ENCODE measurements at places on chromosomes 4 and X.

DNA sequence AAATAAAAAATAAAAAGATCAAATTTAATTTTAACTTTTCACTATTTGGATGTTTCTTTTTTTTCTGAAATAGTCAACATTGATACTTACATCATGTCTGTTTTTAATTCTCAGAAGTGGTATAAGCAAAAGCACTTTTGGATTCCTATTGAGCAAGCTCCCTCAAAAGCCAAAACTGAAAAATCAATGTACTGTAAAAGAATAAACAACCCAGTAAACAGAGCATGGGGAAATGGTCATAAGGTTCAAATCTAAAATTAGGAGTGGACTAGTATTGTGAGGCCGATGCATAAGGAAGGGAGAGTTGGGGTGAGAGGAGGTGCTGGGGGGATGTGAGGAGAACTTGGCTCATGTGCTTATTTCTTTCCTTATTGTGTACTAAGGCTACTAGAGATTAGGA is 37.9 kb downstream of the NUDT6 start:
- no peak for DNase-seq

GRCh38 chrX:19005909-19006308 is 22.0 kb upstream of the PHKA2 start:
- DNase-seq = no peak

GRCh38 chrX:65985922-65986588 is 53.8 kb downstream of the VSIG4 start:
- DNase-seq = peak; percentile 82

DNA sequence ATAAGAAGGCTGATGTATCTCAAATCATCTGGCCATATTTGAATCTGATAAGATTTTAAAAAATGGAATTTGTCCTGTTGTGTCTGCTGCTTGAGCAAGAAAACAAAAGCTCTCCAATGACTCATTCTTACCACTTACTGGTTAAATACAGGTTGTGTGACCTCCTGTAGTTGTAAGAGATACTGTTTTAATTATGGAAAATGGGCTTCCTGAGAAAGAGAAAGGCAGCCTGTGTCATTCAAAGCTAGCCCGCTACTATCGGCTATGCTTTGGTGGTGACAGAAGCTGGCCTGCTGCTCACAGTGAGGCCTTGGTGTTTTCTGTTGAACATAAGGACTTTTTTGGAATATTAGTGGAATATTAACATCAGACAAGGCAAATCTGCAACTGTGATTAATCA is 1722.1 kb upstream of the PCDH10 start:
- no peak for DNase-seq

GRCh38 chrX:54964766-54965497 is 29.1 kb downstream of the PFKFB1 start:
- DNase-seq = no peak

- no peak for DNase-seq
Measured at GRCh38 chr4:56462157-56462556, 5.3 kb upstream of the SRP72 start.

- no peak for DNase-seq
Measured at GRCh38 chr4:99002279-99002678, 6.8 kb downstream of the METAP1 start.

GRCh38 chr4:134518574-134519217 is 317.1 kb upstream of the PABPC4L start:
- DNase-seq = no peak

DNA sequence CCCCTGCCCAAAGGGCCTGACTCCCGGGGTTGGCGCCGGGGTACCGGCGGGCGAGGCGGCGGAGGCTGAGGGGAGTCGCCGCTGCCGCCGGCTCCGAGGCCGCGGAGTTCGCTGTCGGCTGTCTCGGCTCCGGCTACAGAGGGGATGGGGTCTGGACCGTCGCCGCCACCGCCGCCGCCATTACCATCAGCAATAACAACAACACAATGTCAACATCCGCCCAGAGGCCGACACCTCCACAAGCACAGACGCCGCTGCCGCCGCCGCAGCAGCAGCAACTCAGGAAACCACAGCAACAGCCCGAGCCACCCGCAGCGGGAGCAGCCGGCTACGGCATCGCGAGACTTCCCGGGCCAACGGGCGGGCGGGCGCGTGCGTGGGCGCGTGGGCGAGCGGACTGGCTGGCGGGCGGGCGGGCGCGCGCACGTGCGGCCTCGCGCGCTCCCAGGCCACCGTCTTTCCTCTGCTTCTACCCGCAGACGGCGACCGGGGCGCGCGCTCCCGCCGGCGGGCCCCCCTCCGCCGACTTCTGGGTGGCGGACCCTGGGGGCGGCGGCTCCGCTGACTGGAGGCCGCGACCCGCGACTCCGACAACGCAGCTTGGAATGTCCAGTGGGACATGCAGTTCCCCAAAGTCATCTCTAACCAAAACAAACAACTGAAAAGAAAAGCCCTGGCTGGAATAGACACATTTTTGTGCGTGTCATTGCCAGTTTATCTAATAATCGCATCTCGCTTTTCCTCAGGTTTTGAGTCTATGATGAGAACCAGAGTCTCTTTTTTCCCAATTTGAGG is at the start of gene CHIC2:
TSS of gene CHIC2 (minus strand) at position 289 of the 795 bp plus-strand sequence. CDS start 305 bp downstream, outside the sequence.
- peak; percentile 99 for DNase-seq

- peak; percentile 18 for DNase-seq
Measured at GRCh38 chr4:80185787-80186548, 11.3 kb upstream of the PRDM8 start.

- no peak for DNase-seq
Measured at GRCh38 chrX:55695227-55696018, 22.1 kb upstream of the RRAGB start.

DNA sequence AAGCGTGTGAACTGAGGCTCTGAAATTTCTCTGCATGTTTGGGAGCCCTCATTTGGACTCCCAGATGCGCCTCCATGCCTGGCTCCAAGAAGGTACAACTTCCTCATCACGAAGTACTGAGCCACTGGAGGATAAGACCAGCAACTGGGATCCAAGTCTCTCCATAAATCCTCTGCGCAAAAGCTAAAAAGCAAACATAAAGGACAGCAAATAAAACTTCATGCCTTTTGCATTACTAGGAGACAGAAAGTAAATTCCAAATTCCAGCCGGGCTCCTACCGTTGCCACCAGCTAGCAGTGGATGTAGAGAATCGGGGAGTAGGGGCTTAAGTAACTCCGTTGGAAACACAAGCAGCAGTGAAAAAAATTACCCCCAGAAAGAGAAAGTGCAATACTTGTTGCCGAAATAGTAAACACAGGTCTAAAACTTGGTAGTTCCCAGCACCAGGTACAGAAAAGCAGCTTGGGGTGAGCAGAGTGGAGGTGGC is 477.1 kb upstream of the TENM3 start:
- DNase-seq = no peak

GRCh38 chr4:182449930-182450439 is 206.8 kb downstream of the TENM3 start:
- DNase-seq = no peak

DNA sequence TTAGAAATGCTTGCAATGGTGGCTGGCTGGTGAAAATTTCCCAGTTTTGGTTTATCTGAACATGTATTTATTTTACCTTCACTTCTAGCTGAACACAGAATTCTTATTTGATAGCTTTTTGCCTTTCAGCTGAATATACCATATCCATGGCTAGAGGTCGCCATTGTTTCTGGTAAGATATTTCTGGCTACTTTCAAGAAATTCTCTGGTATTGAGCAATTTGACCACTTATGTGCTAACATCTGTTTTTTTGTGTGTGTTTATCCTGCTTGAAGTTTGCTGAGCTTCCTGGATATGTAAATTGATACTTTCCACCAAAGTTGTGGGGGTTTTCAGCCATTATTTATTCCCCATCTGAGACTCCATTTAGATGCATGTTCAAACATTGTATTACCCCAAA is 75.4 kb downstream of the FBXW7 start:
- DNase-seq = peak; percentile 81

DNA sequence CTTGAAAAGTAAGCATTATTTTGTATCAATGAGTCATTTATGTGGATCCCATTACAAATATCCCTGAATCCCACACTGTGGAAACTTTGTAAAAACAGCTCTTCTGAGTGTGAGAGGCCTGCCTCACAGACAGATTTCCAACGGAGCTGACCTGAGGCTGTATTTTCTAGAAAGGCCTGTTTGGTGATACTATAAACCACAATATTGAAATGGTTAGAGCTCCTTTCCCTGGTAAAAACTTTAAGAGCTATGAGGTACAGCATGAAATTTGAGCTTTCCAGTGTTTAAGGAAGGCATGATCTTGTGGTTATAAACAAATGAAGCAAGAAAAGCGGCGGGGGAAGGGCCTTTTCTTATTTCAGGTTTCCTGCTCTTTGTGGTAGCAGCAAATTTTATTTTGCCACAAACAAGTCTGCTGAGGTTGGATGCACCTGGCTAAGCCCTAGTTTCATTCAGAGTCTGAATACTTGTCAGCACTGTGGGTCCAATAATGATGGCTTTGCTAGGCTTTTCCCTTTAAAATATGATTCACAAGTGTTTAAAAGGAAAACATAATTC is 86.8 kb upstream of the ETNPPL start:
- DNase-seq = no peak

GRCh38 chrX:154370300-154371016 is 4.0 kb downstream of the FLNA start:
- DNase-seq = no peak

- DNase-seq = no peak
Measured at GRCh38 chrX:47227334-47227583, 5.5 kb upstream of the USP11 start.

GRCh38 chrX:148574237-148574973 is 74.0 kb downstream of the AFF2 start:
- DNase-seq = no peak

- DNase-seq = no peak
Measured at GRCh38 chrX:102604327-102604726, 5.0 kb downstream of the ARMCX5 start.

DNA sequence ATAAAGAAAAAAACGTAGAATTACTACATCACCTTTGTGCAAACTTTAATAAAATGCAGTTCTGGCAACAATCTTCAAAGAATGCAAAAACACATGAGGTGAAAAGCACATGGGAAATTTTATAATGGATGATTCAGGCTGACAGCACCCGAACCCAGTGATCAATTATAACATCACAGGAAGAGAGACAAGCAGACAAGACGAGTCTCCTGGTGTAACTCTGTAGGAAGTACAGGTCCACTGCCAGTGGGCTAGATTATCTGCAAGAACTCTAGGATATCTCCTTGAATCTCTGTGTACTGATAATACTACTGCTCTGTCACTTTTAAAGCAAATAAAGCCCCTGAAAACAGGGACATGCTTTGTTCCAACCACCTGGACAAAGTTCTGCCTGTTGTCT is 58.9 kb upstream of the NXF3 start:
- DNase-seq = no peak

- peak; percentile 42 for DNase-seq
Measured at GRCh38 chr4:85953651-85954018, 406.2 kb downstream of the MAPK10 start.

DNA sequence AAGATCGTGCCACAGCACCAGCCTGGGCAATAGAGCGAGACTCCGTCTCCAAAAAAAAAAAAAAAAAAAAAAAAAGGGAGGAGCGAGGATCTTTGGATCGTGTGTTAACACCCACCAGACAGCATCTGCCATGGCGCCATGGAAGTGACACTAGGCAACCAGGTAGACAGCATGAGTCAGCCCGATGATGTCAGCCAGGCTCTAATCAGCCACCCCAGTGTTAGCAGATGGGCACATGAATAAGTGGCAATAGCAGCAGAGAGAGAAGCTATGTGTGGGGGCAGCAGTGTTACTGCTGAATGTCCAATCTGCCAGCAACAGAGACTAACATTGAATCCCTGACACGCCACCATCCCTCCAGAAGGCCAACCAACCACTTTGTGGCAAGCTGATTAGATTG is 6.6 kb downstream of the SYN1 start:
- DNase-seq = no peak

DNA sequence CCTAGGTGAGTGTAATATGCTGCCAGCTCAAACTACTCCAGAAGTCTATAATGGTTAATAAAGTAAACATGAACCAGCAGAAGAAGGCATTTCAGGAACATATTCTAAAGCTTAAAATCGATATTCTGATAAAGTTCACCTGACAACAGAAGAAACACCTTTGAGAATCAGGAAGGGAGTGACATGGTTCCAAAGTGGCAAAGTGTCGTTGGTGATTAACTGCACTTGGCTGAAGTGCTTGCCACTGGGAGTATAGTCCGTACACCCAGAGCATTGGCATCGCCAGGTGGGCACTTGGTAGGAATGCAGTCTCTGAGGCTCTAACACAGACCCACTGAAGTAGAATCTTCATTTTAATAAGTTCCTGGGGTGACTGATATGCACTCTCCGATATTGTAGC is 76.0 kb upstream of the H2AZ1 start:
- DNase-seq = no peak

DNA sequence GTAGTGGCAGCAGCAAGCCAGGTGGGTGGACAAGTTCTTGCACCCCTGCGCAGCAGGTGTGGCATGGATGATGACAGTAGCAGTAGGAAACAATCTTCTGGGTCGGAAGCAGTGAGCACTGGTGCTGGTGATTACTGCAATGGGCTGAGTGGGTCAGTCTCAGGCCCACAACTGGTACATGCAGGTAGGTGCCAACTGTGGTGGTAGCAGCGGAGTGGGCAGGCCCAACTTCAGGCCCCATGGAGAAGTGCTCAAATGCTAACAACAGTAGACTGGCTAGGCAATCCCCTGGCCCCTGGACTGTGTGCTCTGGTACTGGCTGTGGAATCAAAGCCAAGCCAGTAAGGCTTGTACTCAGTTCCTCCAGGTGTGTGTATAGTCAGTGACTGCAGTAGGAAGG is 413.7 kb downstream of the PDGFC start:
- DNase-seq = no peak

Measured in suppressor macrophage treated with lipopolysaccharide for 1 hour (primary cell).